Activated CD4-positive, alpha-beta T cell treated with anti-CD3 and anti-CD28 coated beads for 36 hours (primary cell): ENCODE measurements at places on chromosomes 1 and 21. TPM values are rescaled to one million over a fixed set of nuclear protein-coding genes. Genes with fewer than 3 reads are reported as not detected.

GRCh38 chr1:110875216-110875731, 2.3 kb downstream of the CD53 start:
- H3K27me3 ChIP-seq, result no peaks in the 10 kb centered on the region
- peaks cover 46% of the 10 kb centered on the region for H3K4me1 ChIP-seq

- H3K4me1 ChIP-seq, result no peaks in the 10 kb centered on the region
- H3K4me3 ChIP-seq, result no peak overlapping the region
- DNase-seq, result no peak
- H3K36me3 ChIP-seq, result no peaks in the 10 kb centered on the region
- no peak overlapping the region for H3K27ac ChIP-seq
These were observed 467.1 kb downstream of the LMO4 start for GRCh38 chr1:87795615-87796337.

DNA sequence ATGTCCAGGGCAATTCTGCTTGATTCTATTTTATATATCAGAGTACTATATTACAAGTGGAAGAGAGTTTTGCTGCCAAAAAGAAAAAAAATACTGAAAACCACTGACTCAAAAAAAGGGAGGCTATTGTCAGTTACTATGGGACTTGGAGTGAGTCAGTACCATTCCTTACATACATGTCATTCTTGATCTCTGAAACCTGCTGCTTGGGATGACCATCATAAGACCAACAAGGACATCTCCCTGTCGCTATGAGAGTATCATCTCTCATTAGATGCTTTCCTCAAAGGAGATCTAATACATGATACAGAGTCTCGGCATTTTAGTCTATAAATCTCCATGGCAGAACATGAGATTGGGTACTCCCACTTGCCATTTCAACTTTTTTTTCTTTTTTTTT, 11.8 kb upstream of the INPP5B start:
- no peak for DNase-seq
- peaks cover 41% of the 10 kb centered on the region for H3K36me3 ChIP-seq
- H3K27me3 ChIP-seq, result no peaks in the 10 kb centered on the region
- H3K4me3 ChIP-seq, result no peak overlapping the region
- no peak overlapping the region for H3K27ac ChIP-seq
- H3K4me1 ChIP-seq, result no peaks in the 10 kb centered on the region

SYT14 gene
- not detected for total RNA-seq

KIAA0040 gene
- 26.1 TPM for total RNA-seq
